ENCODE measurements at places on chromosomes 12 and 14. TPM values are rescaled to one million over a fixed set of nuclear protein-coding genes. Genes with fewer than 3 reads are reported as not detected.
A peak's percentile ranks its signal among the peaks of the same experiment; 100 is the strongest.

DNA sequence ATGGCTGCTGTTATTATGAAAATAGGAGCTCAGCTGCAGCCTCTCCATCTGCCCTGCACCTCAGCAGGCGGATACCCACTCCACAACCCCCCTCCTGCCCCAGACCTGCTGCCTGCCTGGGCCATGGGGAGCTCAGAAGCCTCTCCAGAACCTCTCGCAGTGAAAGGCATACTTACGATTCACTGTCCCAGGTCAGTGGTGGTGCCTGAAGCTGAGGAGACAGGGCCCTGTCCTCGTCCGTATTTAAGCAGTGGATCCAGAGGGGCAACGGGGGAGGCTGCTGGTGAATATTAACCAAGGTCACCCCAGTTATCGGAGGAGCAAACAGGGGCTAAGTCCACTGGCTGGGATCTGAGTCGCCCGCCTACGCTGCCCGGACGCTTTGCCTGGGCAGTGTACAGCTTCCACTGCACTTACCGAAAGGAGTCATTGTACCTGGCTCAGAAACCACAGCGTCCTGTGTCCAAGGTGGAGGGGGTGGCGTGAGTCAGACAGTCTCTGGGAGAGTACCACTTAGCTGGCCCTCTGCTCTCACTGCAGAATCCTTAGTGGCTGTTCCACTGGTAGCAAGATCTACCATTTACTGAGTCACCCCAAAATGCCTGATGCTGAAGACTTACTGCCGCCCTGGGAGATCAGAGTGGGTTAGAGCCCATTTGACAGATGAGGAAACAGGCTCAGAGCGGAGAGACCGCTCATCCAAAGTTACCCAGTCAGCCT lies at the start of gene SERPINA1:
Gene SERPINA1 (minus strand): TSS at position 219 of the 720 bp plus-strand sequence. CDS start 5,365 bp downstream, outside the sequence.
- DNase-seq = peak; percentile 42

MEG3 gene
- 101 TPM for total RNA-seq

- DNase-seq = no peak
Observed at GRCh38 chr14:38866461-38866860, 236.6 kb downstream of the SEC23A start.

- DNase-seq = no peak
Observed at GRCh38 chr14:101215927-101216326, 312.4 kb upstream of the RTL1 start.

TAS2R50 gene
- not detected for total RNA-seq

SIX1 gene
- total RNA-seq = 11.7 TPM

DNA sequence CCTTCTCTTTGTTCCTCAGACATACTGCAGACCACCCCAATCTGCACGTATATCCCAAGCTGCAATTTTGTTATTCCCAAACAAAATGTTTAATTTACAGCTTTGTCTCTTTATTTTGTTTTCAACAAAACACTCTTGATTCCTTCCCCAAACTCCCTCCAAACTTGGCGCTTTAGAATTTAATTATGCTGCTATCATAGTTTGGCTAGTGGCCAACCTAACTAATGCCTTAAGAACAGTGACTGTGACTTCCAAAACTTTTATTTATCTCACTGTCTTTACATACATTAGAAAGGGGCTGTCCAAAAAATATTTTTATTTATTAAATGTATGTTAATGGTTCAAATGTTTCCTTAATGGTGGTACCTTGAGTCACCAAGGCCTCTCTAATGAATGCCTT lies 7.1 kb downstream of the TMBIM4 start:
- DNase-seq = no peak

DNA sequence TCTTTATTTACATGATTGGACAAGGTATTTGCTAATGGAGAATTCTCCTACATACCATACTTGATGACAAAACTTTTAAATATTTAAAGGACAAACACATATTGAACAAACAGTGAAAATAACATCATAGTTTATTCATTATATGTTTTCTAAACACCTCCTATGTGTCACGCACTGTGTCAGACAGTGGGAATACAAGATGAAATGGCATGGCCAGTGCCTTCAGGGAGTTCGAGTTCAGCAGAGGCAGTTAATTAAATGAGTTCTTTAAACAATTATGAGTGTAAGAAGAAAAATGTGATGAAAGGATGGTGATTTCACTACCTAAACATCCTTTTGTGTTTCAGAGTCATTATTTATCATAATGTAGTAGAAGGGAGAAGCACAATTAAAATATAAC lies 159.8 kb downstream of the KCNH5 start:
- no peak for DNase-seq

ANAPC5 gene
- 144 TPM for total RNA-seq

GRCh38 chr14:32564596-32564995 lies 235.5 kb downstream of the AKAP6 start:
- DNase-seq = peak; percentile 46

GRCh38 chr14:61119006-61119405 lies 138.0 kb downstream of the SLC38A6 start:
- no peak for DNase-seq

Data from GM23248 (cell line).